ENCODE measurements at places on chromosomes 1 and 21.

- DNase-seq: no peak
These were observed 25.8 kb upstream of the LRRN2 start for GRCh38 chr1:204711103-204711946.

- DNase-seq: no peak
These were observed 24.4 kb upstream of the IER5 start for GRCh38 chr1:181064011-181064623.

DNA sequence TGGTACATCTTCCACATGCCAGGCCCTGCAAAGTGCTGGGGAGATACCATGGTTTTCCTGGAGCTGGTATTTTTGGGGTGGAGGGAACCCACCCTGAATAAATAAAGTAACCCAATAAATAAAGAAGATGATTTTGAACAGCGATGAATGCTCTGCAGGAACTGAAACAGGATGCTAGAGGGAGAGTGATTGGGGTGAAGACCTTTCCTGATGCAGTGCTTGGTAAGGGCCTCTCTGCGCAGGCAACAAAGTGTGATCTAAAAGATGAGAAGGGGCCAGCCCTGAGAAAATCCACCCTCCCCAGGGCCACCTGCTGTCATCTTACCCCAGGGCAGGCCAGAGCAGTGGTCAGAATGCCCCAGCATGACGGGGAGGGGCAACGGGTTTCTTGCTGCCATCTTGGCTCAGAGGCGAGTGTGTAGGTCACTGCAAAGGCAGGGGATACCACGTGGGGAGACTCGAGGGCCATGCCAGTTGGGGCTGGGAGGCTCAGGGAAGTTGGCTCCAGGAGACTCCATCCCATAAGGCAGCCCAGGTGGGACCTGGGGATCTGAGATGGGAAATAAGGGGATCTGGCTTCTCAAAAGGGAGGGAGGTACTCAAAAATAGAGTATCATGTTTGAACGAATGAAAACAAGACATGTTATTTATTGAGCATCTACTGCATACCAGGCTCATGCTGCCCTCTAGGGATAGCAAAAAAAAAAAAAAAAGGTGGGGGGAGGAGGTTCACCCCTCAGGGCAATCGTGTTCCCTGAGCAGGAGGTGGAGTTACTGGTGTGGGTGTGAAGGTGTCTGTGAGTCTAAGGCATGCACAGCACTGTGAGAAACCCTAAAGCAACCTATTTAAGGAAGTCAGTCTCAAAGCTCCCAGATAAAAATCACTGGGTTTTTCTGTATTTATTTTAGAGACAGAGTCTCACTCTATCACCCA lies 2.8 kb downstream of the SRARP start:
- DNase-seq: no peak

DNA sequence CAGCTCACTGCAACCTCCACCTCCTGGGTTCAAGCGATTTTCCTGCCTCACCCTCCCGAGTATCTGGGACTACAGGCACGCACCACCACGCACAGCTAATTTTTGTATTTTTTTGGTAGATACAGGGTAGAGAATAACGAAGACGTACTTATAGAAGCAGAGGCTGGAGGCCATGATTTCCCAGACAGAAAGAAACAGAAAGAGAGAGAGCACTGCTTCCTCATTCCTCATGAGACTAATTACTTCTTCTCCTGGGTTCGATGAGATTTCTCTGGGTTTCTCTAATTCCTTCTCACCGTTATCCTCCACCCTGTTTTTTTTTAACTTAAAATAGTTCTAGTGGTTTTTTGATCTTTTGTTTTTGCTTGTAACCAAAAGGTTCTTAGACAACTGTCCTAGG lies 23.4 kb upstream of the PTP4A2 start:
- DNase-seq: no peak

DNA sequence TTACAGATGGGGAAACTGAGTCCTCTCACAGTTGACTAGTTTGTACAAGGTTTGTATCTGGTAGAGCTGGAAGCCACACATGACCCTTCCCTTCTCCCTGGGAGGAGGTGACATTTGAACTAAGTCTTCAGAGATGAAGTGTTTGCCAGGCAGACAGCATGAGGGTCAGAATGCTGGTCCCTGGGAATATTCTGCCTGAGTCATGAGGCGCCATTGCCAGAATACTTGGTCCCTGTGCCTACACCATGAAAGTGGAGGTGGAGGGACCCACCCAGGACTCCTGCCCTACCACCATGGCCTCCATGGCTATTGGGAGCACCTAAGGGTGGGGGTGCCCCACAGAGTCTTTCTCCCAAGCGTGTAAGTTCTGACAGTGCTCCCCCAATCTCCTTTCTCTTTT lies 7.0 kb downstream of the RPS6KA1 start:
- no peak for DNase-seq

GRCh38 chr1:226987623-226988333 lies 47.7 kb downstream of the COQ8A start:
- DNase-seq: no peak

GRCh38 chr1:78145105-78145580 lies 99.4 kb downstream of the GIPC2 start:
- DNase-seq: peak; percentile 33

DNA sequence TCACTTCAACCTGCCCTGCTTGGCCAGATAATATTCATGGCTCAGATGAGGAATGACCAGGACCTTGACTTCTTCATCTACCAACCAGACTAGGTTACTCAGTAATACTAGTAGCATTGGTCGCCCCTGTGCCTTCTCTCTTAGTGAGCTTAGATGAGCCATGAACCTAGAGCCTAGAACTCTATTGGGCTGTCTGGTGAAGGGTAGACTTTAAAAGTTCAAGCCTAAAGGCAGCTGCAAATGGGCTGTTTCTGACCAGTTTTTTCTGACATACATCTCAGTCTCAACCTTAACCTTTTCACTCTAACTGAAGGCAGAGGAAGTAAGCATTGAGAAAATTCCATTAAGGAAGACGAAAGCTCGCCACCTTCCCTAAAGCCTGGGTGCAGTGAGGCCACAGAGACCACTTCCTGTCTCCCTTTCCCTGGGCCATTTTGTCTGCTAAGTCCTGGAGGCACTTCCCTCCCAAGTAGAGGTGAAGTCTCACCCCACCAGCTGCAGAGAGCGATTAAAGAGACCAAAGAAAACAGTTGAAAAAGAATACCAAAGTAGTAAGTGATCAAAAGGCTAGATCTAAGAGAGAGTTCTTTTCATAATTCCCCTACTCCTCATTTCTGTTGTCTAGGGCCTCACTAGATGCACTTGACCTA lies 53.3 kb downstream of the MTR start:
- DNase-seq: no peak

DNA sequence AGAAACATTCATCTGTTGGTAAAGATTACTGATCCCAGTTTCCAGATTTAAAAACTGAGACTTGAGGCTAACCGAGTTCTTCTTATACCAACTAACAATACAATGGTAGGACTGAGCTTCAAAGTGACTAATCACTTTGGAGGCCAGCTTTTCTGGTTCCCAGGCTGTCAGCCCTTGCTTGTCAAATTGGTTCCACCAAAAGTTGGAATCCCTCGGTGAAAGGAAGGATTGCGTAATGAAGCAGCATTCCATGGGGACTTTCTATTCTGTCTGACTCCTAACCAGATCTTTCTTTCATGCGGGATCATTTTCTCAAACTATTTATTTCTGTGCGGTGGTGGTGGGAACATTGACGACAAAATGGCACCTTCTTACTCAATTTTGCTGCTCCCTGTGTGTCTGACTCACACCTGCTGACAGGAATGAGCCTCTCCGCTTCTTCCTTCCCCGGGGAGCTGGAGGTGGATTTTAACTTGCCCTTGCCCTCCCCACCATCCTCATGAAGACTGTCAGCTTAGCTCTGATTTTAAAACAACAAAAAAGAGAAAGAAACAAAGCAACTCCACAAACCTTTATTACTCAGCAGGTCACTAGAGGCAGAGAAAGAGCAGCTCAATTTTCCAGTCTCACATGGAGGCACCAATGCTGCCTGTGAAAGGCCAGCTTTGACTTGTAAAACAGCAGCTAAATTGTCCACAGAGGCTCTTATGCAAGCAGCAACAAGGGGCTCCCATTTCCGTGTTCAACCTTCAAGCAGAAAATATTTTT lies 32.9 kb upstream of the RASAL2 start:
- no peak for DNase-seq

GRCh38 chr1:58989845-58990244 lies 206.0 kb upstream of the JUN start:
- DNase-seq: no peak

DNA sequence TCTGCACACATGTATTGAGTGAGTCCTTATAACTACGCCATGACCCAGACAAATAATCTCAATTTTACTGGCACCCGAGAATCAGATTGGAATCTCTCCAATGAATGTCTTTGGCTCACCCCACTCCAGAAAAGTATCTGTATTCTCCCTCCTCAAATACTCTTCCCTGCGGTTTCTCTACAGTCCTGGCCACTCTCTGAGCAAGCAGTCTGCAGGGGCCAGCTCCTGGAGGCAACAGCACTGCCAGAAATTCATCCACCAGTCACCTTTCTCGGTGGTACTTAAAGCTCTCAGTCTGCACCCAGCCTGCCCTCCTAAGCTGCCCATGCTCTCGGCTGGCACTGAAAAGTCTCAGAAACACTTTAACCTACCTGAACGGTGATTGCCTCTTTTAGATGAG lies 16.1 kb upstream of the LYST start:
- no peak for DNase-seq

GRCh38 chr1:59500950-59501742 lies 204.3 kb downstream of the FGGY start:
- DNase-seq: no peak

DNA sequence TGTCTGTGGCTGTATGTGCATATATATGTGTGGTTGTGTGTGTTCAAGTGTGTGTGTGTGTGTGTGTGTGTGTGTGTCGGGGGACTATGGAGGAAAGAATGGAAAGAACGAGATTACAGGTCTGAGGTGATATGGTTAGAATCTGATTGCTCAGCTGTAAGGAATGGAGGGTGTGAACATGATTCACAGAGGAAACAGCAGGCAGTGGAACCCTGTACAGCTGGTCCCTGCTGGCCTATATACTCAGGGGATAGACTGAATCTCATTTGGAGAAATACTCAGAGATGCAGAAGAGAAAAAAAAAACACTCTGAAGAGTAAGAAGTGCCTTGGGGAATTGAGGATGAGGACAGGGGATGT lies 180.1 kb upstream of the ESRRG start:
- DNase-seq: no peak

DNA sequence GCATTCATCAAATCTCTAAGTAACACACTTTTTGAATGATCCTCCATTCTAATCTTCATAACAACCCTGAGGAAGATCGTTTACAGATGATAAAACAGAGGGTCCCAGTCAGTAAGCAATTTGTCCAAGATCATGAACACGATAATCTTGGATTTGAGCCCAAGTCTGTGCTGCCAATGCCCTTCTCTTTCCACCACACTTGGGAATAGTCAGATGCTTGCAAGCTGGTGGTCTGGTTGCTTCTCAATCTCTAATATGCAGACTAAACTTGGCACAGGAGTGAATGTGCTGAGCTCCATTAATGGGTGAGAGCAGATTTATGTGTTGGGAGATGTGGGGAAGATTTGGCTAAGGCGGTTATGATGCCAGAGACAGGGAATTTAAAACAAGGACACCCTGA lies 430.6 kb upstream of the DAB1 start:
- no peak for DNase-seq

DNA sequence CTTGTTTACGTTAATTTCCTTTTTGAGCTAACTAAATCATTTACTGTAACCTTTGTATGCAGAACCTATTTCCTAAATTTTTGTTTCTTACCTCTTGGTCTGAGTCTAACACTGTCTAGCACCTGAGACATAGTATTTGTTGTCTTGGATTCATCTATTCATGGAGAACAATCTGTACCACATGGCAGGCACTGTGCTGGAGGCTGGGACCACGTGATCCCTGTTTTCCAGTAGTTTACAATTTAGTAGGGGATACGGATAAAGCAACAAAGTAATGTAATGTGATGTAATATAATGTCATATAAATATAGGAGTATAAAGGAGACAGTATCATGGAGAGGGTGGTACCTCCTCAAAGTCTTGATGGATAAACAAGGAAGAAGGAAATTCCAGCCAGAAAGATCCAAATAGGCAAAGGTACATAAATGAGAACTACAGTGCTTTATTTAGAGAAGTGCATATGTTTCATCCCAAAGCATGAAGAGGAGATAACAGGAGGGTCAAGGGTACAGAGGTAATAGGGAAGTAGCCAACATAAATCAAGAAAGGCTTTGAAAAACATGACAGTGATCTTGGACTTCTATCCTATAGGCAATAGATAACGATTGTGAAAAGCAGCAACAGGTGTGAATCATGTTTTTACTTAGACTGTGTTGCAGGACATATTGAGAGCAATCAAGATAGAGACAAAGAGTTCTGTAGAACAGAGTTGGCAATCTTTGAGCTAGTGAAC lies 25.9 kb upstream of the CLCA4 start:
- DNase-seq: no peak

DNA sequence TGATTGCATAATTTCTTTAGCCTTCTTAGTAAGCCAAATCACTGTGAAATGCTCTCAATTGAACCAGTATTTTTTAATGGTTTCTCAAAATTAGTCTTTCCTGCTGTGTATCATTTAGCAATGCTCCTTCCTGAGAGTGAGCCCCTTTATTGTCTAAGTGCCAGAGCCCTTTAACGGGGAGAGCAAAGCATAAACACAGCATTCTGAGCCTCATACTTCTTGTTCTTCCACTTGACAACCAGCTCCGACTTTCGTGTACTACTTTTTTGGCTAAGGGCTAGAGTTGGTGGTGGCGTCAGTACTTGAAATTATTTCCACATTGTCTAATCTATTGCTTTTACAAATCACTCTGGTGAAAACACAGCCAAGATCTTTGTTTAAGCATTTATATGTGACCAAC lies 299.0 kb downstream of the TPR start:
- no peak for DNase-seq

GRCh38 chr1:89820422-89821321 lies at the start of gene LRRC8D:
LRRC8D (plus strand) TSS chr1:89821032; CDS start chr1:89933069, 112,037 bp downstream.
- DNase-seq: peak; percentile 91

- DNase-seq: peak; percentile 97
These were observed 5.2 kb downstream of the SOX13 start for GRCh38 chr1:204077979-204078696.

DNA sequence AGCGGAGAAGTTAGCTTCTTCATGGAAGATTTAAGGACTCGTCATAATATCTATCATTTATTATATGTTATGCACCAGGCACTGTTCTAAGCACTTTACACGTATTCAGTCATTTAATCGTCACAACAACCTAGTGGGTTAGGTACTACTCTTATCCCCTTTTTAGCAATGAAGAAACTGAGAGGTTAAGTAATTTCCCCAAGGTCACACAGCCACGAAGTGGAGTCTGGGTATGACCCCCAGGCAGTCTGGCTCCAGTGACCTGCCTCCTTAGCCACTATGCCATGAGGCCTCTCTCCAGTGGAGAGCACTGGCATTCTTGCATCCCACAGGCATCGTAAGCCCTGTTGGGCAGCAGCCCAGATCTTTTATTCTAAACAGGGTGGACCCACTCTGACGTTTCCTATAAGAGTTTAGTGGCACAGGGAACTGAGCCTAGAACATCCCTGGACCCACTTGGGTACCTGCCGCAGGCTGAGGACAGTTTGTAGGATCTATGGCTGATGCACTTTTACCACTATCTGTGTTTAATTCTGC lies 123.0 kb downstream of the NAV1 start:
- DNase-seq: no peak

DNA sequence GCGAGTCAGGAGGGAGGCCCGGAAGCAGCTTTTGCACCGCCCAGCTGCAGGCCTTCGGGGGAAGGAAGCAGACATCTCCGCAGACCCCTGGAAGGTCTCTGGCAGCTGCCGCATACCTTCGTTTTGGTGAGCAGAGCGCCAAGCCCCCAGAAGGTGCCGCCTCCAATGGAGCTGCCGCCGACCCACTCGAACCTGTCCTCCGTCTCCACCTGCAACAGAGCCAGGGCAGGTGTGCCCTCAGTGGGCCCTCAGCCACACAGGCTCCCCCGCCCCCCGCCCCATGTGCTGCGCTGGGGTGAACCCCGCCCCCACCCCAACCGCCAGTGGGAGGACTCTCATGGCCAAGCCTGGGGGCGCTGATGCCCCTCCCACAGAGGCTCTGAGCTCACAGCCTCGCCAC lies 6.2 kb downstream of the PANK4 start:
- no peak for DNase-seq
